Stimulated activated CD8-positive, alpha-beta memory T cell treated with anti-CD3 and anti-CD28 coated beads, Interleukin-4, amount 100 ng/mL, for 48 hours (primary cell): ENCODE measurements at places on chromosomes 1 and 21.

DNA sequence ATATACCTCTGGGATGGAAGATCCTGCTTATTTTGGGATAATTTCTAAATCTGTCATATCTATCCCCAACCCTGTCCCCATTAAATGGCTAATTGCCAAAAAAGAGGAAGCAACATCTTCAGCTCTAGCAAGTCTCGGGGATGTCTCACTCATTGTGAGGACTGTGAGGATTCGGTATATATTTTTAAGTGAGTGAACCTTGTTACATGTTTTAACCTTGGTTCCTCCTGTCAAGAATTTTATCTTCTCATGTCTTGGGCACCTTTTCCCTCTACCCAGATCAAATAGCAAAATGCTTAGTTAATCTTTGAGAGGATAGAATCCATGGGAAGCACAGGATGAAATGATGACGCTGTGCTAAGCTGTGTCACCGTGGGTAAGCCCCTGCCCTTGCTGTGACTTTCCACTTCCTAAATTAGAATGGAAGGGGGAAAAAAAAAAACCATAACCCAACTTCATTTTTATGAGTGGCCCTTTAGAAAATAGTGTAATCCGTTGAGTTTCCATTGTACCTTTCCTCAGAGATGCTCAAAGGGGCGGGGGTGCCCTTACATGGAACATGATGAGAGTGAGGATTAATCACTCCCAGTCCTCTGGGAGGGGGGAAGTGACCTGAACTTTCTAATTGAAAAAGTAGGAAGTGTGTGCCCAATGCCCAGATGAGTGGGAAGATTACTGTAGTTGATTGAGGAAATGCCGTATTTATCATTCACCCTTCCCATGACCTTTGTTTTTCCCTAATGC is 7.6 kb downstream of the ATP1A1 start:
- no peak for DNase-seq

DNA sequence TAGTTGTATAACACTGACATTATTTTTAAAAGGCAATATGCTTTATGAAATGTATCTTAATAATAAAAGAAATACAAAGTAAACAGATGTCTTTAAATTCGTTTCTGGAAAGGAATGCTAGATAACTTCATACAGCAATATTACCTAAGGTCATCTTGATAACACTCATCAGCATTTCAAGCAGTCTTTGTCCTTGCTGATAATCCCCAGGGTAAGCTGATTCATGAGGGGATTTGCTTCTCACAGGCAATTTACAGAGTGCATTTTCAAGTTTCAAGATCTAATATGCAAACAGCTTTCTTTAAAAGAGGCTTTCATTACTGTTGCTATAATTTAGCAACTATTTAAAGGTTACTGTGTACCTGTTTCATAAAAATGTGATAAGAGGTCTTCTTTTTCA is 75.2 kb upstream of the NEK2 start:
- DNase-seq = no peak

DNA sequence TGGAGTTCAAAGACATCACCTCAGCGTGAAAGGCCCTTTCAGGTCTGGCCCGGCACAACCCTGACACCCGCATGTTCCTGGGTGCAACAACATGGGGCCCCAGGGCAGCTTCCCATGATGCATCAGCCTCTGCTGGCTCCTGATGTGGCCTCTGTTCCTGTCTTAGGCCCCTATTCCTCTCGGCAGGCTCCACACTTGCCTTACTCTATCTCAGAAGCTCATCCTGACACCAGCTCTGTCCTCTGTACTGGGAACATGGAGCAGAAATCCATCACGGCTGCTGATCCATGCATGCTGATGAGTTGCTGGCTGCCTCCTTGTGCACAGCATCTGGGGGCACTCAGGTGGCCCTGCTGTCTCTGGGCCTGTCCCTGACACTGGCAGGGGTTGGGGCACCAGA is 74.6 kb downstream of the ADARB1 start:
- no peak for DNase-seq

- no peak for DNase-seq
These were observed 35.9 kb upstream of the SLC45A1 start for GRCh38 chr1:8281843-8282509.

DNA sequence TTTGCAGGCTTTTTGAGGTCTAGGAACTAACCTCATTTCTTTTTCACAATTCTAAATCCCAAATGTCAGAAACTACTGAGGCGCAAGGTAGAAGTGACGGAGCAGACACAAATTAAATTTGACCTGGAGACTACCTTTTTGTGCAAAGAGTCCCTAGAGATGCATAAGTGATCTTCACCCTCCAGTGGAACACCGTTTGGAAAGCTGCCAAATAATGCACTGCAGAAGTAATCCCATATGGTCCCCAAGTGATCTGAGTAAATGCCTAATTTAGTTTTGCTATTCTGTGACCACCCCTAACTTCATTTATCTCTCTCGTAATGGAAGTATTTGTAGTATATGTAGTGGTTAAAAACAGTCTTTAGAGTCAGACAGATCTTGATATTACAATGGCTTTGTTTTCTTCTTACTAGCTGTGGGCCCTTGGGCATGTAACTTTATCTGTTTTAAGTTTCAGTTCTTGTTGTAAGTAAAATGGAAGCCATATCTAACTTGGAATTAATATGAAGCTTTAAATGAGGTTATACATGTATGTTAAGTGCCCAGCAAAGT is 70.4 kb upstream of the IPO9 start:
- DNase-seq = no peak

DNA sequence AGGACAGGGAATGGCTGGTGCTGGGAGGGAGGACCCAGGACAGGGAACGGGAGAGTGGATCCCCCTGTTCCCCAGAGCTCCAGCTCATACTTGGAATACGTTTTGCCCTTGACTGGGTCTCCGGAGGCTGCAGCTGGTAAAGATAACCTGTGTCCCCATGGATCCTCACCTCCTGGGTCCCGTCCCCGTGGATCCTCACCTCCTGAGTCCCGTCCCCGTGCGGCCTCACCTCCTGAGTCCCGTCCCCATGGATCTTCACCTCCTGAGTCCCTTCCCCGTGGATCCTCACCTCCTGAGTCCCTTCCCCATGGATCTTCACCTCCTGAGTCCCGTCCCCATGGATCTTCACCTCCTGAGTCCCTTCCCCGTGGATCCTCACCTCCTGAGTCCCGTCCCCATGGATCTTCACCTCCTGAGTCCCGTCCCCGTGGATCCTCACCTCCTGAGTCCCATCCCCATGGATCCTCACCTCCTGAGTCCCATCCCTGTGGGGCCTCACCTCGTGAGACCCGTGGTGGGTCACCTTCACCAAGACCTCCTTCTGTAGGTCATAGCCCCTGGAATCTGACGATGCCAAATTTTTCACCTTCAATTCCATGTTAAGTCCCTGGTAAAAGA is 61.4 kb downstream of the SCCPDH start:
- no peak for DNase-seq

DNA sequence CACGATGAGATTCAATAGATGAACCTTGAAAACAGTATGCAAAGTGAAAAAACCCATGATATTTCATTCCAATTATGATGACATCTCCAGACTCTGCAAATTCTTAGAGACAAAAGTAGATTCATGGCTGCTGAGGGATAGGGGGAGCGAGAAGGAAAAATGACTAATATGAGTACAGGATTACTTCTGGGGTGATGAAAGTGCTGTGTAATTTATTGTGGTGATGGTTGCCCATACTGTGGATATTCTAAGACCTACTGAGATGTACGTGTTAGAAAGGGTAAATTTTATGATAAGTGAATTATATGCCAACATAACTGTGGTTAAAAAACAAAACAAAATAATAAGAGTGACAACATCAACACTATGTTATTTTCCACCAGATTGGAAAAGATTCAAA is 18.9 kb upstream of the RGS7 start:
- no peak for DNase-seq

GRCh38 chr1:185500001-185500626 is 183.1 kb upstream of the IVNS1ABP start:
- no peak for DNase-seq

GRCh38 chr1:146035048-146035423 is 13.5 kb upstream of the HJV start:
- DNase-seq = no peak

DNA sequence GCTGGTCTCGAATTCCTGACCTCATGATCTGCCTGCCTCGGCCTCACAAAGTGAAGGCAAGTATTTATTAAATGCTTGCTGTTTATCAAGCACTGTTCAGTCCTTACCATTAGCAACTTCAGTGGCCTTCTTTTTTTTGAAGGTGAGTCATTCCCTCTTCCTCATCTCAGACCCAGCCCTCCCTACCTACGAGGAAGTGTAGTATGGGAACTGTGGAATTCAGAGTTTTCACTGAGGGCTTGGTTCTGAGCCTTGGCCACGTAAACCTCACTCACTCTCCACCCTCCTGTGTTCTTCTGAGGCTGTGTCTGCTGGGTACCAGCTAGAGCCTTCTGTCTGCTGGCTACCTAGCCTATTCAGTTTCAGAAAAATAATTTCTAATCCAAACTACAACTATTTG is 218.3 kb upstream of the SGIP1 start:
- DNase-seq = no peak

GRCh38 chr1:210850556-210850955 is 283.4 kb downstream of the KCNH1 start:
- DNase-seq = no peak
